Tibial nerve (tissue), 4 donors: ENCODE measurements at places on chromosomes 6 and 20. TPM values are rescaled to one million over a fixed set of nuclear protein-coding genes. Genes with fewer than 3 reads are reported as not detected.

PAK5 gene
- not detected for total RNA-seq

FOXP4 gene
- 16.2 TPM for total RNA-seq

LAMP5 gene
- 0.59 TPM for total RNA-seq

THBD gene
- 58.8 TPM for total RNA-seq

RAET1G gene
- total RNA-seq = 1.5 TPM

TINAG gene
- total RNA-seq = 0.22 TPM
